Sigmoid colon (tissue), 7 donors: ENCODE measurements at places on chromosomes 11 and 22. TPM values are rescaled to one million over a fixed set of nuclear protein-coding genes. Genes with fewer than 3 reads are reported as not detected.

Gene SOX10
- 7.1 TPM for total RNA-seq

Gene ADM2
- not detected for total RNA-seq

Gene LMNTD2
- total RNA-seq: 1.4 TPM

Gene SYT7
- total RNA-seq: 1.1 TPM

Gene CCDC15
- total RNA-seq: 0.41 TPM

Gene MS4A12
- total RNA-seq: not detected
